ENCODE measurements at places on chromosomes 3 and 15.

DNA sequence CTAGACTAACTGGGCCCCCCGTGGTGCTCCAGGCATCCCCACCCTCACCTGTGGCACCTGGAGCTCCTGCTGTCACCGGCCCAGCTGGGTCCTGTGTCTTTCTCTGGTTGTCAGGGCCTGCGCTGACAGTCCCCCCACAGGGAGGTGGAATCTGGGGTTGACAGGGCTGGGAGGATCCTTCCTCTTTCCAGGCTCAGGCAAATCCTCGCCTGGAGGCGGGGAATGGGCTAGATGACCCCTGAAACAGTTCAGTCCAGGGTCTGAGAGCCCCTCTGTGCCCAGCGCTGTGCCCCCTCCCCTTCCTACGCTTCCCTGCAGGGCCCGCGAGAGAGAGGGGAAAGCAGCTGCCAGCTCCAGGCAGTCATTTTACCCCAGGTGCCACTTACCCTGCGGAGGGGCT is 50.1 kb upstream of the MCF2L2 start:
- DNase-seq: no peak

- no peak for DNase-seq
These were observed 102.9 kb downstream of the SHQ1 start for GRCh38 chr3:72745146-72745999.

DNA sequence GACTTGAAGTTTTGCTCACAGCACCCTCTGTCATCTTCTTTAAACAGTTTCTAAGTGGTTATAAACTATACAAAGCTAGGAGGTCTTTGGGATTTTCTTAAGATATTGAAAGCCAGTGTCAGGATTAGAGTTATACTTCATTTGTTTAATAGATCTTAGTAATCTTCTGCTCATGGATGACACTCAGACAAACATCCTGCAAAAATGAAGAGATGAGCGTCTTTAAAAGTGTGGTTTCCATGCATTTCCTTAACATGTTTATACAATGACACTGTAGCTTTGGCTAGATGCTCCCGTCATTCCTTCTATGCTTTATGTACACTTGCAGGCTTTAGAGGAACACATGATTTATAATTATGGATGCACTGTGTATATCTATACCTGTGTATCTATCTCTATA is 182.2 kb downstream of the NAALADL2 start:
- DNase-seq: no peak

DNA sequence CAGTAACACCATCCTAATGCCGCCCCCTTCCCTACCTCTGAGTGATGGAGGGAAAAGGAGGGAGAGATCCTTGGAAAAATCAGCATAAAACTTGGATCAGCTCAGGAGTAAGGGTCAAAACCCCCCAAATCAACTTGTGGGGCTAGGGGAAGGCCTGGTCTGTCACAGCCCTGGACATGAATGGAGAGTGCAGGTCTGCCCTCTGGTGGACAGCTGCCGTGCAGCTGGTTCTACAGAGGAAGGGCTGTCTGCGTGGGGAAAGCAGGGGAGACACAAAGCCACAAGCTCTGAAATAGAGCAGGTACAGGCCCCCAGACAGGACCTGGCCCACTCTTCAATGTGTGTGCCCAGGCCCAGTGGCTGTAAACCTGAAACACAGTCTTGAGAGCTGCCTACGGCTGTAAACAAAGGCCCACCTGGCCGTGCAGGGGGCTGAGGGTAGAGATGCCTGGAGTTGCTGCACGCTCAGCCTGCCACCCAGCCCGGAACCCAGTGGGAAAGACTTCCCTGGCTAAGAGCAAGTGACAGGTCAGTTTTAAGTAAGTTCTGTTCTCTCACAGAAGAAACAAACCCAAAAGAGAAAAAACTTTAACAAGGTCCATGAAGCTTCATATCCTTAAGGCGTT is 16.4 kb downstream of the CLK3 start:
- no peak for DNase-seq

GRCh38 chr3:29426302-29427226 is 145.7 kb downstream of the RBMS3 start:
- no peak for DNase-seq

DNA sequence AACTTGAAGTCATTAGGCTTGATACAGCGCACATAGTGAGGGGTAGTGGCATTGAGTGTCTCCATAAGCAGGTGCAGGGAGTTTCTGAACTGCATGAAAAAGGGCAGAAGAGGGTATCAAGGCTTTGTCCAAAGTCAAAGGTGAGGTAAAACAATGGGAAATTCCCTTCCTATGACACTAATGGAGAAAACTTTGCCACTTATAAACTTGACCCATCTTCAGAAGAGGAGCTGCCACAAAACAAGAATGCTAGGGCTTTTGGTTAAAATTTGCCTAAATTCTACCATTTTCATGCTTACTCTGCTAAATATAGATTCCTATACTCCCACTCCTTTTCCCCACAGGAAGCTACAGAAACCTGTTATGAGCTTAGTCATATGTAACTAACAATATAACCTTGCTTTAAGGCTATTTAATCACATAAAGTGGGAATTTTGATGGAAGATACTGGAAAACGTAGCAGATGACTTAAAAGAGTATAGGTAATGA is 87.5 kb upstream of the MYO5C start:
- no peak for DNase-seq

GRCh38 chr3:151330899-151331298 is 1.6 kb upstream of the P2RY13 start:
- no peak for DNase-seq

- no peak for DNase-seq
These were observed 460 bp upstream of the ZMAT3 start for GRCh38 chr3:179072100-179072438.

DNA sequence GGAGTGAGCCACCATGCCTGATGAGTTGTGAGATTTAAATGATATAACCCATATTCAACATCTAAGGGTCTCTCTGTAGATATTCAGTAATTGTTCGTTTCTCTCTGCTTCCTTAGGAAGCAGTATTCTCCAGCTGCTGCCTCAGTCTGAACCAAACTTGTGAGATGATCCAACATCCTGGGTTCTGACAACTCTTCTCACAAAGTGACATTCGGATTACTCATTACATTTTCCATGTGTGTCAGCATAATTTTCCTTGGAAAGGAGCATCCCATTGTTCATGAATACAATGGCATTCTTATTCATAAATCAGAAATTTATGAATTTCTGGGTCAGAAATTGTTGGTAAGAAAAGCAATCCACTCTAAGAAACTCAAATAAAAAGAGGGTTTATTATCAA is 15.0 kb upstream of the SEC22A start:
- DNase-seq: no peak

DNA sequence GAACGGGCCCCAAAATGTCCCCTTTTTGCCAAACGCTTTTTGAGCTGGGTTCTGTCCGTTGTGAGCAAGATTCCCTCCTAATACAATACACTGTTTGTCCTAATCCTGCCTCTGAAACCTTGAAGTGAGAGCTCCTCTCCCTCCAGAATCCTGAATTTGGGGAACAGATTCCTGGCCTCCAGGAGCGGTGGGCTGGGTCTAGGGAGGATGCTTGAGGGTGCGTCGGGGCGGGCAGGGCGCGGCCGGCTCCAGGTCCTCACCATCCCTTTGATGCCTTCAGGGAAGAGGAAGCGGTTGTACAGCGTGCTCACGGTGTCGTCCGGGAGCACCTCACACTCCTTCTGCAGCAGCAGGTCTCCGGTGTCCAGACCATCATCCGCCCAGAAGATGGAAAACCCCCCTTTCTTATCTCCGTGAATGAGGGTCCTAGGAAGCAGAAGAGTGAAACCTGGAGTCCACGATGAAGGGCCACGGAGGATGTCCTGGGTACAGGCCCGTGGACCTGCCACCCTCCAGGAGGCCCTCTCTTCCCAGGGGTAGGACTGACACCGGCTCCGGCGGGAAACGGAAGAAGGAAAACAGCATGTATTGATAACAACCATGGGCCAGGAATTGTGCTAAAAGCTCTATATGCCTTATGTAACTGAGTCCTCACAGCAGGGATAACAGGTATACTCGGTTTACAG is 23.2 kb downstream of the ALDH1L1 start:
- DNase-seq: no peak

DNA sequence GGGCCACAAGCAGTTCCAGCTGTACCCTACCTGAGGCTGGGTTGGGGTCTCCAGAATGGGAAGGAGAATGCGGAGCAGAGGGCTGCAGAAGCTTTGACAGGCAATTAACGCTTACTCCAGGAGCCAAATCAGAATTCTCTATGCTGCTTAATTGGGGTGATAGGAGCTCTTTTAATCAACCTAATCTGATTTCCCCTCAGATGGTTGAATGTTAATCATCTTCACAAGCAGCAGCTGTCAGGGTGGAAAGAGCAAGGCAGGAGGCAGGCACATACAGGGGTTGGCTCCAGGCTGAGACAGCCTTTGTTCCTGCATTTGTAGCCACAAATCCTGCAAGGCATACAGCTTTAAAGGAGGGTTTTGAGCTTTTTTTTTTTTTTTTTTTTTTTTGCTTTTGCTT is 2.6 kb downstream of the CILP start:
- DNase-seq: no peak

GRCh38 chr3:119637679-119638477 is 22.5 kb downstream of the POPDC2 start:
- DNase-seq: peak; percentile 63

Measured in epithelial cell of prostate (primary cell).